ENCODE measurements at places on chromosomes 12 and 14. TPM values are rescaled to one million over a fixed set of nuclear protein-coding genes. Genes with fewer than 3 reads are reported as not detected.

DNA sequence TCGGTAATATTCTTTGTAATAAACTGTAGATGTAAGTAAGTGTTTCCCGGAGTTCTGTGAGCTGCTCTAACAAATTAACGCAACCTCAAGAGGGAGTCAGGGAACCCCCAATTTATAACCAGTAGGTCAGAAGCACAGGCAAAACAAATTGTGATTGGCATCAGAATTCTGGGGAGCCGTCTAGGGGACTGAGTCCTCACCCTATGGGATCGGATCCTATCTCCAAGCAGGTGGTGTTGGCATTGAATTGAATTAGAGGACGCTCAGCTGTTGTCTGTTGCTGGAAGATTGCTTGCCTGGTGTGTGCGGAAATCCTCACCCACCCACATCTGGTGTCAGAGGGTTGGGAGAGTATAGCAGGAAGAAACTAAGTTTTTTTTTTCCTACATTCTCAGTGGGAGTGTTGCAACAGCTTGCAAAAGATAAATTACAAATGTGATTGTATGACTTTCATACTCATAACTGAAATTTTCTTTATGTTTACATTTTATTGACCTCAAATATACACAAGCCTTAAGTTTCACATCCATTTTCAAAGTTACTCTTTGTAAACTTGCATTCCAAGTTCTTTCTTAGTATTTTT is 5.5 kb downstream of the TMEM52B start:
- DNase-seq: no peak

GRCh38 chr12:127389923-127390322 is 877.0 kb upstream of the TMEM132C start:
- DNase-seq: no peak

GRCh38 chr14:99275222-99275584 is 3.2 kb upstream of the BCL11B start:
- DNase-seq: no peak

- no peak for DNase-seq
These were observed 20.2 kb upstream of the SSTR1 start for GRCh38 chr14:38187528-38187927.

GRCh38 chr12:130127912-130128789 is 34.1 kb upstream of the FZD10 start:
- no peak for DNase-seq

- DNase-seq: no peak
These were observed 7.9 kb downstream of the MIA2 start for GRCh38 chr14:39241637-39242036.

DNA sequence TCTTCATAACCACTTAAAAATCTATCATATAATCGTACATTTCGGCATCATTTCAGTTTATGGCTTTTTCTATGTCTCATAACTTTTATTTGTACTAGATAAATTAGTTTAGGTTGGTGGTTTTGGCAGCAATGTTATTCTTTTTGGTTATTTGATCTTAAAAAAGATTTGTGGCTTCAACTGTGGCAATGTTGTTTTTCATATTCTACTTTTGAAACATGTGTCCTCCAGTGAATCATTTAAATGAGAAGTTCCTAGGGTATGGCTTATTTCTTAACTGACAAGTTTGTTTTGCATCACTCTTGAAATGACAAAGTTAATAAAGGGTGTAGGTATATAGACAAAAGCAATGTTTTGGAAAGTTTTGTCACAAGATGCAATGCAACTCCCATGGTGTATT is 11.1 kb upstream of the KITLG start:
- no peak for DNase-seq

DNA sequence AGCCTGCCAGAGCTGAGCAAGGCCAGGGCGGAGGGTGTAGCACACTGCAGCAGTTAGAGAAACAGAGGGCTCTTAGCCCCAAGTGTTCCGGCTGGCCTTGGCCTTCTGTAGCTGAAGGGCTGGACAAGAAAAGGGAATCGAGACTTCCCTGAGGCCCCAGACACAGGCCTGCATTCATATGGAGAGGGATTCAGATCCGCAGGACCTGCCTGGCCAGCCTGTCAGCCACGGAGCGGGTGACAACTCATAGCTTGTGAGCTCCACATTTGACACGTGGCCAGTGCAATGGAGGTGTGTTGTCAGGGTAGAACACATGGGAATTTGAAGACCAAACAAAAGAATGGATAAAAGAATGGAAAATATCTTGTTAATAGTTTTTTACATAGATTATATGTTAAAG is 182.2 kb upstream of the GSC start:
- DNase-seq: no peak

- DNase-seq: no peak
These were observed 34.8 kb downstream of the PTHLH start for GRCh38 chr12:27937768-27938167.

GRCh38 chr14:99596772-99597171 is 7.2 kb downstream of the CCDC85C start:
- DNase-seq: no peak

- DNase-seq: no peak
These were observed 55.7 kb downstream of the TRIM9 start for GRCh38 chr14:51039252-51039651.

- DNase-seq: no peak
These were observed 8.9 kb upstream of the RNF212B start for GRCh38 chr14:23228812-23229211.

DNA sequence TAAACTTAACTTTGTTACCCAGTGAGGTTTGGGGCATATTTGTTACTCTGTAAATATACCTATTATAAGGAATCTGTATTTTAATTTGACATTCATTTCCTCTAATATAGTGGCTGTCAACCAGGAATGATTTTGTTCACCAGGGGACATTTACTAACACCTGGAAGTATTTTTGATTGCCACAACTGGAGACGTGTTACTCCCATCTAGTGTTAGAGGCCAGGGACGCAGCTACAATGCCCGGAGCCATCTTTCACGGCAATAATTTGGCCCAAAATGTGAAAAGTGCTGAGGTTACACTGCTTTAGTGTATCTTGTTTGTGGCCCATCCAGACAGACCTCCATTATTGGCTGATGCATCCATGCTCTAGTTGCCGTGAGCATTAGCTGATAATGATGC is 881.3 kb upstream of the ATXN7L3B start:
- no peak for DNase-seq

DNA sequence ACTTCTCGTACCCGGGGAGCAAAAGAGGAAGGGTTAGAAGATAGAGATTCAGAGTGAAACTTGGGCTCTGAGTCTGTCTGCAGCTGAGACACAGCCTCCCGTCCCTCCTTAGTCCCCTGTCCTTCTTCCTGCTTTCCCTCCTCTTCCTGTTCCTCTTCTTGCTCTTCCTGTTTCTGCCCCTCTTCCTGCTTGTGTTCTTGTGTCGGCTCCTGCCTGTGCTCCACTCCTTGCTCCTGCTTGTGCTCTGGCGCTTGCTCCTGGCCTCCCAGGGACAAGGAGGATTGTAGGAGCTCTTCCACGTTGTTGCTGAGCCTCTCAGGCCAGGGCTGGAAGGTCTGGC is 3.0 kb downstream of the ACRBP start:
- DNase-seq: no peak

GRCh38 chr12:132530447-132530846 is 40.5 kb downstream of the FBRSL1 start:
- DNase-seq: no peak

DNA sequence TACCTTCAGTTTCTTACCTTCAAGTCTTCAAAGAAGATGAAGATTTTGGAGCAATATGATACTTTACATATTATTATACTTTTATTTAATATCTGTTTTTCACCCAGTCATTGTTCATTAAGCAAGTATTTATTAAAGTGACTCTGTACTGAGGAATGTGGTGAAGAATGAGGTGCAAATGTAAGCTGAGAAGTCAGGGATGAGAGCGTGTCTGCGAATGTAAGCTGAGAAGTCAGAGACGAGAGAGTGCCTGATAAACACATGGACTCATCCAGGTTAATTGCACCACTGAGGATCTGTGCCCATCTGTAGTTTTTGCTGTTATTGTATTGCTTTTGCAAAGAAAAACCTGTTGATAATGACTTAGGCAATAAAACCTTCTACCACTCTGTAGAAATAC is 211.9 kb upstream of the FAR2 start:
- DNase-seq: no peak

DNA sequence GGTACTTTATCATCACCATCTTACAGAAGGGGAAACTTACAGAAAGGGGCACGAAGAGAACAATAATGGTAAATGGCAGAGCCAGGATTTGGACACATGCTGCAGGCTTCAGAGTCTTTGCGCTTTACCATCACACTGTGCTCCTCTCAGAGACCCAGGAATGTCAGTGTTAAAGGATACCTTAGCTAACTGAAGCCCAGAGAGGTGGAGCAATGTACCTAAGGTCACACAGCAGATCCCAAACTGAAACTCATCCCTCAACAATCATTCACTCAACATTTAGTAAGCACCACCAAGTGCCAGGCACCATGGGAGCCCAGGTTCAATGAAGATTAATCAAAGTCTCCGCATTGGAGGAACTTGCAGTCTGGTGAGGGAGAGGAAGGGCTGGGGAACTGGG is 8.0 kb upstream of the KRT78 start:
- no peak for DNase-seq

DNA sequence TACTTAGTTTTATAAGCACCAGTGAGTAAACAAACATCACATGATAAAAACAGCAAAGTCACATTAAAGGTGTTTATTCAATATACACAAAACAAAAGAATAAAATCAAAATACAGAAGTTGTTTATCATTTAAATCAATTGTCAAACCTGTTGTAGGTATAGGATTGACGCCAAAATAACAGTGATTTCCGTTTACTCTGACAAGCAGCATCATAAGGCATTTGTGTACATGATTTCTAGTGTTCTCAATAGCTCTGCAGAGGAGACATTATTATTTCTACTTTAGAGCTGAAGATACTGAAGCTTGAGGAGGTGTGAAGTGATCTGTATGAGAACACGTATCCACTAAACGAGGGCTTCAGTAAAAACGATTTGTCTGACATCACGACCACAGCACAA is 171.9 kb downstream of the CCDC59 start:
- DNase-seq: no peak

- no peak for DNase-seq
These were observed 5.1 kb upstream of the PAPOLA start for GRCh38 chr14:96497087-96497486.

GRCh38 chr12:96383991-96384390 is 16.2 kb downstream of the CDK17 start:
- DNase-seq: no peak

DNA sequence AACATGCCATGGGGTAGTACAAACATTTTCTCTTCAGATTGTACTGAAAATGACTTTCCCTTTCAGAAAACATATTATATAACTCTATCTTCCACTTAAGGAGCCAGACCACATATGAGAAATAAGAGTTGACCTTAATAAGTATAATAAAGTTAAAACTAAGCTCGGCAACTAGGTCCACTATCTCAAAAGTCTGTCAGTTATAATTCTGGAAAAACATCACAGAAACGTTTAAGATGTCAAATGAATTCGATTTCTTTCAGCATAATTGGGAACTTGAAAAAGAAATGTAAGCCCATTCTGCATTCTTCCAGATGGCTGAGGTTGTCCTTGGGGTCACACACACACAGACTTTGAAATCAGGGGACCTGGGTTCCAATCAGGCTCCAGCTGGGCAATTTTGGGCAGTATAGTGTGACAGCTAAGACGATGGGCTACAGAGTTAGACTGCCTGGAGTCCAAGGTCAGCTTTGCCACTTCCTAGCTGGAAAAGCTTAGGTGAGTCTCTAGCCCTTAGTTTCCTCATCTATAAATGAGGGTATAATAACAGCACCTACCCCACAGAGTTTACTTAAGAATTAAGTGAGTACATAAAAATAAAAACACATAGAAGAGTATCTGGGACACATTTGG is 75.6 kb downstream of the PPP2R5E start:
- no peak for DNase-seq

DNA sequence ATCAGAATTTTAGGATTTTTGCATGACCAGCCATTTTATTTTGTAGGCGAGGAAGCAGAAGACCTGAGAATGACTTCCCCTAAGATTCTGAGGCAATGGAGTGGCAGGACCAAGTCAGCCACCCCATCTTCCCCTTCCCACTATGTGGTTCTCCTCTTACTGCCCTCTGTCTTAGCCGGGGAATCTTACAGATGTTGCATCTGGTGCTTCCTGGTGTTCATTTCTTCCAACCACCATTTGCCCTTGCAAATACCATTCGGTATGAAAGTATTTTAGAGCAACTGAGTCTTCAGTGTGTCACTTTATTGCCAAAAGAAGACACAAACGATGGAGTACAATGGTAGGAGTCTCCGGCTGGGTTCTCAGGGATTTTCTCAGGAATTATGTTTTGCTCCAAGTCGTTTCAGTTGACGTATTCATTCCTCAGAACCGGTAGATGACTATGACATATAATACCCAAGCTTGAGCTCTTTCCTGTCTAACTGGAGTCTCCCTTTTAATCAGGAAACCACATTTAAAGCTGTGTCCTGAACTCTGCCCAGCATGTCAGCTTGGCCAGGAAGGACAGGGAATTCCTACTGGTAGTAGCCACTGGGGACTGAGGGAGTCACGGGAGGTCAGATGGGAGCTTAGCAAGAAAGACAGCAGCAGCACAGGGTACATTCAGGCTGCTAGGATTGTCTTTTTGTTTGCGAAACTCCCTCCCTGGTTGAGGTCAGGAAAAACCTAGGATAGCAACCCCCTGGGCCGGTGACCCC is 87.0 kb downstream of the SAMD4A start:
- no peak for DNase-seq

GRCh38 chr14:22513066-22513812 is 75.8 kb downstream of the DAD1 start:
- no peak for DNase-seq

- no peak for DNase-seq
These were observed 212.2 kb downstream of the KIF26A start for GRCh38 chr14:104350463-104351185.

- DNase-seq: no peak
These were observed 183.8 kb upstream of the CNTN1 start for GRCh38 chr12:40508421-40508820.

The HCAR3 gene
- 23.1 TPM for total RNA-seq

The POTEG gene
- not detected for total RNA-seq

The RHOJ gene
- 5.2 TPM for total RNA-seq

The MAP3K9 gene
- 1.7 TPM for total RNA-seq

The PLEKHD1 gene
- 0.12 TPM for total RNA-seq

The RERG gene
- 39.4 TPM for total RNA-seq

The GNB3 gene
- total RNA-seq: 2.0 TPM

The KRT75 gene
- not detected for total RNA-seq

The TRPV4 gene
- 1.4 TPM for total RNA-seq

The TSPAN19 gene
- 2.7 TPM for total RNA-seq

The KRT77 gene
- total RNA-seq: not detected

The GLT8D2 gene
- total RNA-seq: 8.1 TPM

The SSTR1 gene
- 0.36 TPM for total RNA-seq

The ATG101 gene
- total RNA-seq: 33.6 TPM

Measured in omental fat pad (tissue), 4 donors.